ENCODE measurements at places on chromosomes 2 and 18.

DNA sequence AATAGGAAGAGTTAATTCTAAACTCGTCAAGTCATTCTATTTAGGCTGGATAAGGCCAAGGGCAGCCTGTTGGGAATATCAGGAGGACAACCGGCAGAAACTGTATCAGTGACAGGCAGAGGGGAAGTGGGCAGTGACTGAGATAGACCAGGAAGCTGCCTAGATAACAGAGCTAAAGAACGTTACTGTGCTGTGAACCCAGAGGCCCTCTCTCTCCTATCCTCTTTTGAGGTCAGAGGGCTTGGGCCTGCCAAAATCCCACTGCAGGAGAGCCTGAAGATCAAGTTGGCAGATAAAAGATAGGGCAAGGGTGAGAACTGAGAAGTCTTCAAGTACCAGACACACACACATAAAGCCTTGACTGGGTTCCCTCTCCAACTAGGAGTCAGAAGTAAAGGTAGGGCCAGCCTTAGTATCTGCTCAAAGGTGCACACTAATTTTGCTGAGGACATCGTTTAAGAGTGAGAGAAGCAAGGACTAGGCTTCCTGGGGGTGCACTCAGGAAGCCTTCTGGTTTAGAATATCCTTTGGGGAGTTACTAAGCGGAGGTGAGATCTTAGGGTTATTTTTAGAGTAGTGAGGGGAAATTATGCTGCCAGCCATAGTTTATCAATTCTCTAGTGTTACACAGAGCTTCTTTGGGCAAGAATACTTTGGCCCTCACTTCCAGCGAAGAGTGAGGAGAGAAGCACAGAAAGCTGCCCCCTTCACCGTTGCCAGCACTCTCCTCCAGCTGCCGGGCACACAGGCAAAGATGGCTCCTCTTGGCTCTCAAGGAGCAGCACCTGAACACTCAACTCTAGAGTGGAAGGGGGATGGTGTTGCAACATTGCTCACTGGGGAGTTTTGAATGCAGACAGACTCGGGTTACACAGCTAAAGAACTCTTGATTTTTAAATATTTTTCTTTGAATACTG lies 9.8 kb downstream of the CAVIN2 start:
- DNase-seq, result no peak

DNA sequence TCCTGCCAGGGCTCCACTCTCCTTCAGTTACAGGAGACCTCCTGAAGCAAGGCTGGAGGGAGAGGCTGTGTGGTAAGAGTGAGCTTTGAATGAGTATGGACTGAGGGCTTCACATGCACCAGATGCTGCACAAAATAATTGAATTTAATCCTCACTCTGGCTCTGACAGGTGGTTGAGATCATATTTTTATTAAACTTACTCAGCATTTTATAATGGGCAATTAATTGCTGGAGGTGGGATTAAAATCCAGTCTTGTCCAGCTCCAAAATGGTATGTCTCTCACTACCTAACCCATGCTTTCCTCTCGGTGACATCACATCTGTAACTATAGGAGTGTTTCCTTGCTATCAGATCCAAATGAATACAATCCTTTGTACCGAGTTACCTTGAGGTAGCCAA lies 66.2 kb upstream of the AQP4 start:
- DNase-seq, result no peak

DNA sequence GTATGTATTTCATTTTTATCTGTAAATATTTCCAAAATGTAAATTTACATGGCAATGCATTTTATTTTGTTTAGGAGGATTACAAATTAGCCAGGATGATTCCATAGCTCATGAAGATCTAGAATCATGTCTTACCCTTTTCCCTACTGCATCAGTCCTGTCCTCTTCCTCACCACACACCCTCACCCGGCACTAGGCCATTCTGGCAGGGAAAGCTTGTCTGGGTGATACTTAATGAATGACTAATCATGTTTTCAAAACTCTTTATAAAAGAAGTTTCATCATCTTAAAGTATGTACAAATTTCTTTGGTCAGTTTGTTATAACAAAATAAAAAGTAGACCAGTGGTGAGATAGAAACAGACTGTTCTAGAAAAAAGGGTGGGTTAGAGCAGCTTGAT lies 283.3 kb upstream of the VWC2L start:
- no peak for DNase-seq

DNA sequence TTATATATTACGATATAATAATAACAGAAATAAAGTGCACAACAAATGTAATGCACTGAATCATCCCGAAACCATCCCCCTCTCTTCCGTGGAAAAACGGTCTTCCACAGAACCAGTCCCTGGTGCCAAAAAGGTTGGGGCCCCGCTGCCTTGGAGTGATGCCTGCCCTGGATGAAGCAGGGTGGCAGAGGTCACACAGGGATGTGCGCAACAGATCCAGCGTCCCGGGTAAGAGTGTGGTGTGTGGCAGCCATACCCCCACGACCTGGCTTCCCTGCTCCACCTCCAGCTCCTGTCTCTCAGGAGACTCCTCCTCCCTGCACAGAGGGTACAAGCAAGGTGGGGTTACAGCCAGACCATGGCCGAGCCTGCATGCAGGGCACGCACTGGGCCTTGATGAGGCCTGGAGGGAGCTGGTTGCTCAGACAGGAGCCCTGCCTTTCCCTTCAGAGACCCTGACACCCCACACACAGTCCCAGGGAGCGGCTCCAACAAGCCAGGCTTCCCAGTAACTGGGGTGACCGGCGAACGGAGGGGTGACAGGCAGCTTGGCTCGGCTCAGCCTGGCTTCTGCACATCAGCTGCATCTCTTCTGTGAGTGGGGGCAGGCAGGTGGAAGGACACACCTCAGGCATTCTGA lies 41.1 kb downstream of the TFCP2L1 start:
- DNase-seq, result no peak

GRCh38 chr2:85130407-85130806 lies 2.8 kb upstream of the TCF7L1 start:
- no peak for DNase-seq
